ENCODE measurements at places on chromosomes 5 and 9.

DNA sequence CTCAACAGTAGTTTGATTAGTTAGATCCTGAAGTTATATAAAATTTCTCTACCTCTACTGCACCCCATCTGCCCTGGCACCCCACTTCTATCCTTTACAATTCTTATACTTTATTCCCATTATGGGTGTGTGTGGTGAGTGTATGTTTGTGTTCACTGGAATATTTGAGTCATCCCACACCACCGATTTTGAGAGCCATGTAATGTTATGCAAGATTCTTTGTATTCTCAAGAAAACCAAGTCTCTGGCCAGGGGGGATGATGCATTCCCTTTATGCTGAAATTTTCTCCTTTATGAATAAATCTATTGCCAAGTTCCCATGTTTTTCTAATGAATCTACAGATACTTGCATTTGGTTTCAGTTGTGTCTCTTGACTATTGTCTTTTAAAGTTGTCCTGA, 266.8 kb downstream of the ARHGEF28 start:
- no peak for DNase-seq

- DNase-seq = no peak
Observed at GRCh38 chr9:133129001-133129795, 8.2 kb upstream of the RALGDS start.

DNA sequence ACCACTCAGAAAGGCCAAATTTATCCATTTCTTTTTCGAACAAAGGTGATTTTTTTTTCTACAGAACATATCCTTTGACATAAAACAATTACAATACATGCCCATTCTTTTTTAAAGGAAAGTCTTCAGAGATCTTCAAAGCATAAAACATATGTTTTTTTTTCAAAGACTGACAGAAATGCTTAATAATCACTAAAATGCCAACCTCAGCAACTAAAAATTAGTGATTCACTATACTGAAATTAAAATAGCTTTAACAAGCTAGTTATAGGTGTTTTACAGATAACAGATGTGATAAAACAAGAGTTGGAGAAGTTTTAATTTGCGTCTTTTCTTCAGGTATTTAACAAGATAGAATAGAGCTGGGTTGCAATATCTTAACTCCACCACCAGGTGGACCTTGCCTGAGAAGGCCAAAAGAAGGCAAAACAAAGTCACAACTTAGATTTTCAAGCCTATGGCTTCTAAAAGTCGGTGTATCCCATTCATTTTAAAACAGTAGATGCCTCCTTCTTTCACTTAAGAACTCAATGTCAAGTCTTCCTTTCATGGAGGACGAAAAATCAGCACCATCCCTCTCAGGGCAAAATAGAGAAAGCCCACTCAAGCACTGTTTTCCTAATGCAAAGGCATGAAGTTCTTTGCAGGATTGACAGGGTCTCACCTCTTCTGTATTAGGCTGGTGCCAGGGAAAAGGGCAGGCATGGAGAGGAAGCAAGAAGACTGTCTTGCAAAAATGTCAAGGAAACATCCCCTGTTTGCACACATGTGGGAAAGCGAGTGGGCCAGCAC, 31.1 kb upstream of the CPLX2 start:
- no peak for DNase-seq

DNA sequence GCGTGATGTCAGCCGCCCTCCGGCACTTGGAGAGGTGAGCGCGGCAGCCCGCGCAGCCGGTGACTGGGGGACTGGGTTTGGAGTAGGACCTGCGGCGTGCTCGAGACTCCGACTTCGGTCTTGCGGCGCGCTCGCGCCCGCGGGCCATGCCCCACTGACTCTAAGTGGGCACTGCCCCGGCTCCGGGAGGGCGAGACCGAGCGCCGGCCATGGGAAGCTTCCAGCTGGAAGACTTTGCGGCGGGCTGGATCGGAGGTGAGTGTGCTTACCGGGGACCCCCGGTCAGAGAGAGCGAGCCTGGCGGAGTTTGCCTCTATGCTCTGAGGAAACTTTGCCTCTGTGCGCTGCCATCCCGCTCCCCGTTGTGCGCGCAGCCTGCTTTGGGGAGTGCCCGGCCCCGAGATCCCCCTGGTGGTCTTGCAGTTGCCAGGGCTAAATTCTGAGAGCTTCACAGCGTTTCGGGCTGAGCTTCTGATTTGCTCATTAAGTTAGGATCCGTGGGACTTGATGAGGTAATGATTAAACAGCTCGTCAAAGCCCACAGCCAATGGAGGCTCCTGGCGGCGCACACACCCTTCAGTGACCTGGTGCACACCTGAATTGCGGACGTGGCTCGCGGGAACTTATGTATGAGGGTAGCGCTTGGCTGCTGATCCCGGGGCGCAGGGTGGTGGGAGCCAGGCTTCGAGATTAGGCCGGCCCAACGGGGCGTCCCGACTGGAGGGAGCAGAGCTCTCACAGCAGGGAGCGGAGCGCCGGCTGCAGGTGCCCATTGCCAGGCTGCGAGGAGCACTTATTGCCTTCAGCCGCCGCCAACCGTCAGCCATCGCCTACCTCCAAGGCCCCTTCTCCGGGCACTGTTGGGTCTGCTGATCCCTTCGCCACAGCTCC, at the start of gene SLC25A48:
Gene SLC25A48 (plus strand): TSS at position 25 of the 891 bp plus-strand sequence. CDS start 185 bp downstream, at position 210.
- DNase-seq = no peak

GRCh38 chr5:112125903-112126302, 293.2 kb downstream of the EPB41L4A start:
- no peak for DNase-seq

- DNase-seq = no peak
Observed at GRCh38 chr5:7331131-7331530, 64.8 kb upstream of the ADCY2 start.

GRCh38 chr9:79346350-79347020, 225.3 kb upstream of the TLE4 start:
- no peak for DNase-seq

- no peak for DNase-seq
Observed at GRCh38 chr5:168109441-168109840, 182.0 kb upstream of the WWC1 start.

DNA sequence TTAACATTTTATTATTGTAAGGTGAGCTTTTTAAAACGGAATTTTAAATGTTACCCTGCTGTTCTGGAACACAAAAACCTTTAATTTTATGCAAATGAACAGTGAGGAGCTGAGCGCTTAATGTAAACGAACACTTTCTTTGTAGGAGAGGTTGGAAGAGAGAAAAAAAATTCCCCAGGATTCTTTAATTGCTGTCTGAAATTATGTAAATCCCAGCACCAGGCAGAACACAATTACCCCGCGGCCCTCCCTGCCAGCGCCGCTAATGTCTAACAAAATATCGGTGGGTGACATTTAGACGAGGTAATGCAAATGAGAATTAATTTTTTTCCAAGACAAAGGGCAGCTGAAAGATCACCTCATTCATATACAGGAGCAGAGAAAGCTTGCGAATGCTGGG, 143.4 kb upstream of the MVB12B start:
- DNase-seq = no peak

GRCh38 chr5:179343021-179343718, 2.1 kb downstream of the ADAMTS2 start:
- no peak for DNase-seq
